Right renal pelvis (tissue), 4 donors: ENCODE measurements at places on chromosomes 1 and 21. TPM values are rescaled to one million over a fixed set of nuclear protein-coding genes. Genes with fewer than 3 reads are reported as not detected.

DNA sequence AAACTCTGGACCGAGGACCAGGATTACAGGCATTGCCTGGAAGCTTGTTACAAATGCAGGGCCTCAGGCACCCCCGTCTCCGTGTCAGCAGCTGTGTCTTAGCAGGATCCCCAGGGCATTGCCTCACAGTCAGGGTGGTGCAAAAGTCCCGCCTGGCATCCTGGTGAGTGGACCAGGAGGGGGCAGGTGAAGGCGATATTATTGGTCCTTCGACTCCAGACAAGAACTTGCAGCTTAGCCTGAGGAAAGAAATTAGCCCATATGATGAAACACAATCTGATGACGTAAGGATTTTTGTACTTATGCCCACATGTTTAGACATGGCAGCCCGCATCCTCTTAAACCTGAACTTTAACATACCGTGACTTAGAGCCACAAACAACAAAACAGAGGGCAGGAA, 40.8 kb downstream of the RSPH1 start:
- DNase-seq = no peak

DNA sequence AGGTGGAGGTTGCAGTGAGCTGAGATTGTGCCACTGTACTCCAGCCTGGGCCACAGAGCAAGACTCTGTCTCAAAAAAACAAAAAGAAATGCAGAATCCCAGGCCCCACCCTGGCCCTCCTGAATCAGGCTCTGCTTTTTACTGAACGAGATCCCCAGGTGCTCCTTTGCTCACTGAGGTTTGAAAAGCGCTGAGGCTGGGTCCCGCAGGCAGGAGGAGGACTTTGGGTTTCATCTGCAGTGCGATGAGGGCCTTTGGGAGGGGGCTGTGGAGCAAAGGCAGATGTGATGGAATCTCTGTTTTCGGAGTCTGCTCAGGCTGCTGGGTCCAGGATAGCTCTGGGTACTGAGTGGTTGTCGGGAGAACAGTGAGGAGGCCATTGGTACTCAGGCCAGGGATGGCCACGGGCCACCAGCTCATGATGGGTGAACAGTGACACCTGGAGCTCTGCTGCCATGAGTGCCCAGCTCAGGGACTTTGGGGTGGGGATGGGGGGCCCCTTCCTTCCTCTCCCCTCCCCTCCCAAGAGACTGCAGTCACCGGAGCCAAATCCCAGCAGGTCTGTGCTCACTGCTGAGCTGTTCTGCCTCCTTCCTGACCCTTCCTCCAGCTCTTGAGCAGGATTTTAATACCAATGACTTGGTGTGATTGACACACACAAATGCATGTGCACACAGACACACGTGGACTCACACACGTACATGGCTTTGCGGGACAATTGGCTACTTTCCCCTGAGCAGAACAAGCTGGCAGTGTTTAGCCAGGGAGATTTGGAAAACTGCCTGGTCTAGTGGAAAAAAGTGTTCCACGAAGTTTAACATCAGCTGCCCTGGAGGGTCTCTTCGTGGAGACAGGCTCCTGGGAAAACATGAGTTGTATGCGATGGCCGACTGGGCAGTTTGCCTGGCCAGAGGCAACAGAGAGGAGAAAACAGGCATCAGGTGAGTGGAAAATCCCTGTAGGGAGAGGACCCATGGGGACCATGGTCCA, 3.6 kb upstream of the DHRS3 start:
- DNase-seq = no peak

- DNase-seq = no peak
Measured at GRCh38 chr1:3410142-3410925, 44.1 kb upstream of the ARHGEF16 start.

DNA sequence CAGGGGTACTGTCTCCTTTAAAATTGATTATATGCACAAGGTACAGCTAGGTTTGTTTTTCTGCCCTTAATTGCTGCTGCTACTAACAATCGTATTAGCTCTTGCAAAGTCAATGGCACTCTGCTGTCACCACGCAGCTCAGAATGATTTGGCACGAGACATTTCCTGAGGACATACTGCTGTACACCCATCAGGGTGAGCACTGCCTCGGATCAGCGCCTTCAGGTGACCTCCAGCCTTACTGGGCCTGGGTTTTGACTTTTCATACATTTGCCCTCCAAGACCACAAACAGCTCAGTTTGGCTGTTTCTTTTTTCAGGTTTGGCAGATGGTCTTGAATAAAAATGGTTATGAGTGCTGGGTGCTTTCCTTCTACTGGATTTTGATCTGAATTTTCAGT, 110.9 kb downstream of the NTPCR start:
- DNase-seq = no peak

- no peak for DNase-seq
Measured at GRCh38 chr1:21361506-21361905, 71.2 kb upstream of the ECE1 start.

Gene MATN1
- 0.21 TPM for polyA plus RNA-seq

Gene CYP4A11
- 37.8 TPM for polyA plus RNA-seq
